ENCODE measurements at places on chromosomes 1 and 21. TPM values are rescaled to one million over a fixed set of nuclear protein-coding genes. Genes with fewer than 3 reads are reported as not detected.
A peak's percentile ranks its signal among the peaks of the same experiment; 100 is the strongest.

HTR6 gene
- total RNA-seq = 0.17 TPM

CLCNKA gene
- total RNA-seq = not detected

GON4L gene
- 51.2 TPM for total RNA-seq

DIO1 gene
- total RNA-seq = not detected

GRCh38 chr1:247740721-247741120 is 2.3 kb downstream of the OR14K1 start:
- H3K27ac ChIP-seq = no peak overlapping the region
- peaks cover 2% of the 10 kb centered on the region for H3K27me3 ChIP-seq
- H3K36me3 ChIP-seq = no peaks in the 10 kb centered on the region
- DNase-seq = no peak
- H3K4me3 ChIP-seq = no peak overlapping the region

GRCh38 chr1:37038227-37039093 is 4.1 kb upstream of the GRIK3 start:
- H3K27me3 ChIP-seq = peaks cover 58% of the 10 kb centered on the region
- H3K4me1 ChIP-seq = peaks cover 3% of the 10 kb centered on the region
- no peak overlapping the region for H3K27ac ChIP-seq
- H3K36me3 ChIP-seq = no peaks in the 10 kb centered on the region

DNA sequence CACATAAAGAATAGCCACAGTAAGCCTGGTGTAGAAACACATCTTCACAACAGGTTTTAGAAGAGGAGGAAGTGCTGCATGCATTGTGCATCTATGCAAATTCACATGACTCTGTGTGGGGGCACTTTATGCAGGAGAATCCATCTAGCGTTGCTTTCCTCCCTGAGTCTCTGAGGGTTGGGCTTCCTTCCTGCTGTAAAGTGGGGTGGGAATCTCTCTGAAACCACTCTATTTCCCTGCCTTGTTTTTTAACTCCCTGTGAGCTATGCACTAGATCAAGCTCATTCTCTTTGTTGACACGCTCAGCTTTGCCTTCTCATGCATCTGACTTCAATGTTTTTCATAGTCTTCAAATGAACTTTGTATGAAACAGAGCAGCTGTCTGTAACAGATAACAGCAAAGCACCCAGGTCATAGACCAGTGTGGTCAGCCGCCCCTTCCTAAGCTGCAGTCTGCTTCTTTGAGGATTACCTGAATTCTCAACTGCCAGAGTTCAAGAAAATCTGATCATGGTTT is 102.7 kb upstream of the DPH5 start:
- peak overlapping the region; percentile 67 for H3K27ac ChIP-seq
- no peak overlapping the region for H3K4me3 ChIP-seq
- H3K27me3 ChIP-seq = no peaks in the 10 kb centered on the region
- DNase-seq = no peak
- H3K36me3 ChIP-seq = peaks cover 3% of the 10 kb centered on the region
- peaks cover 58% of the 10 kb centered on the region for H3K4me1 ChIP-seq

- peaks cover 45% of the 10 kb centered on the region for H3K27me3 ChIP-seq
- H3K4me1 ChIP-seq = no peaks in the 10 kb centered on the region
- no peak overlapping the region for H3K27ac ChIP-seq
Measured at GRCh38 chr1:20223551-20224419, 37.5 kb upstream of the PLA2G2C start.

- H3K27ac ChIP-seq = no peak overlapping the region
Measured at GRCh38 chr1:150311762-150312161, 9.6 kb upstream of the PRPF3 start.

DNA sequence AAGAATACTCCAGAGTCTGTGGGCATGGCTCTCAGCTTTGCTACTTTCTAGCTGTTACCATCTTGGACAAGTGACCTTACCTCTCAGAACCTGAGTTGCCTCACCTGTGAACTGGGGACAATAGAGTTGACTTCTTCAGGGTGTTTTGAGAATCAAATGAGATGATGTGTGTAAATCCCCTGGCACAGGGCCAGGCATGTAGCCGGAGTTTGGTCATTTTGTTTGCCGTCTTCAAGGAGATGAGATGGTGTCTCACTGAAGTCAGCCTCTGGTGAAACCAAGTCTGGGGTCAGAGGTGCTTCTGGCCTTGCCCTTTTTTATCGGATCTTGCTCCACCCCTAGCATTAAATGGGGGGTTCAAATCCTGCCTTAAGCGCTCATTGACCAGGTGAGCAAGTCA is 149.2 kb upstream of the TMEM51 start:
- H3K4me3 ChIP-seq = no peak overlapping the region
- H3K36me3 ChIP-seq = no peaks in the 10 kb centered on the region
- DNase-seq = no peak
- H3K27me3 ChIP-seq = no peaks in the 10 kb centered on the region
- no peak overlapping the region for H3K27ac ChIP-seq
- no peaks in the 10 kb centered on the region for H3K4me1 ChIP-seq

DNA sequence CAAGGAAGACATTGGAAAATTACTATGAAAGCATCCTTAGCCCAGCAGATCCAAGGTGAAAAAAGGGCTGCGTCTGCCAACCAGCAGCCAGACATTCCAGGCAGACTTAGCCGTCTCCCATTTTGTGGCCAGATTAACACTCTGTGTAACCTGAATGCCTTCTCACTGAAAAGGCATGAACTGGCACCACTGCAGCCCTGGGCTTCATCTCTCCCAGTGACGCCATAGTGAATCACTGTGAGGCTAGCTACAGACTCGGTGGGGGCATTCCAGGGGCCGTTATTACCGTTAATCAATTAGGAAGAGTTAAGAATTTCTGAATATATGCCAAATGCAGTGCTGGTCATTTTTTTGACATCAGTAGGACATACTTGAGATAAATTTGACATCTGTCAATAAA is 627.4 kb downstream of the LMO4 start:
- no peak overlapping the region for H3K4me3 ChIP-seq
- peaks cover 14% of the 10 kb centered on the region for H3K27me3 ChIP-seq
- no peak overlapping the region for H3K27ac ChIP-seq
- DNase-seq = no peak
- H3K4me1 ChIP-seq = no peaks in the 10 kb centered on the region

- H3K36me3 ChIP-seq = no peaks in the 10 kb centered on the region
- H3K27me3 ChIP-seq = peaks cover 27% of the 10 kb centered on the region
- H3K4me3 ChIP-seq = no peak overlapping the region
- peaks cover 3% of the 10 kb centered on the region for H3K4me1 ChIP-seq
Measured at GRCh38 chr1:157193702-157194391, 55.7 kb upstream of the ETV3 start.

Measured in activated CD4-positive, alpha-beta memory T cell treated with anti-CD3 and anti-CD28 coated beads for 36 hours (primary cell).